ENCODE measurements at places on chromosomes 3 and 15. TPM values are rescaled to one million over a fixed set of nuclear protein-coding genes. Genes with fewer than 3 reads are reported as not detected.

DNA sequence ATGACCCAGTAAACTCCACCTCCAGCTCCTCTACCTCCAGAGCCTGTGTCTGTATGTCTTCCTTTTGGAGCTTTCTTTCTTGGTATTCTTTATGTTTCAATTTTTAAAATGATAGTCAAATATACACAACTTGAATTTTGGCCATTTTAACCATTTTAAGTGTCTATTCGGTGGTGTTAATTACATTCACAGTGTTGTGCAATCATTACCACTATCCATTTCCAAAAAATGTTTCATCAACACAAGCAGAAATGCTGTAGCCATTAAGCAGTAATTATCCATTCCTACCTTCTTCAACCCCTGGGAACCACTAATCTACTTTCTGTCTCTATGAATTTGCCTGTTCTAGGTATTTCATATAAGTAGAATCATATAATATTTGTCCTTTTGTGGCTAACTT lies 194.5 kb upstream of the TSC22D2 start:
- DNase-seq = no peak

DNA sequence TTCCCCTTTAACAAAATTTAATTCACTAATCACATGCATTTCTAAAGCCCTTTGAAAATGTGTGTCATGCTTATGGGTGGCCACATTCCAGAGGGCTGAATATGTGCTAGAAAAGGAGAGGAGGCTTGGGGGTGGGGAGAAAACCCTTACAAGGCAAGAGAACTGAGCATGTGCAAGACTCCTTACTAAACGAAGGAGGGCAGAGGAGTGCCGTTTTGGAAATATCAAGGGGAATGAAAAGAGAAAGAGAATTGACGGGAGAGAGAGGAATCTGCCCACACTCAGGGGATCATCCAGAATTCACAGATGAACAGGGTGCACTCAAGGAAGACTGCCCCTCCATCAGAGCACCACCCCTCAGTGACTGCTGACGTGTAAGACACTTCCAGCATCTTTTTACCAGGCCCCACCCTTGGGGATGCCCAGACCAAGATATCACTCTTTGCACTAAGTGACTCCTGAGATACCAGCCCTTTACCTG lies 37.9 kb upstream of the TSC22D2 start:
- DNase-seq = no peak

DNA sequence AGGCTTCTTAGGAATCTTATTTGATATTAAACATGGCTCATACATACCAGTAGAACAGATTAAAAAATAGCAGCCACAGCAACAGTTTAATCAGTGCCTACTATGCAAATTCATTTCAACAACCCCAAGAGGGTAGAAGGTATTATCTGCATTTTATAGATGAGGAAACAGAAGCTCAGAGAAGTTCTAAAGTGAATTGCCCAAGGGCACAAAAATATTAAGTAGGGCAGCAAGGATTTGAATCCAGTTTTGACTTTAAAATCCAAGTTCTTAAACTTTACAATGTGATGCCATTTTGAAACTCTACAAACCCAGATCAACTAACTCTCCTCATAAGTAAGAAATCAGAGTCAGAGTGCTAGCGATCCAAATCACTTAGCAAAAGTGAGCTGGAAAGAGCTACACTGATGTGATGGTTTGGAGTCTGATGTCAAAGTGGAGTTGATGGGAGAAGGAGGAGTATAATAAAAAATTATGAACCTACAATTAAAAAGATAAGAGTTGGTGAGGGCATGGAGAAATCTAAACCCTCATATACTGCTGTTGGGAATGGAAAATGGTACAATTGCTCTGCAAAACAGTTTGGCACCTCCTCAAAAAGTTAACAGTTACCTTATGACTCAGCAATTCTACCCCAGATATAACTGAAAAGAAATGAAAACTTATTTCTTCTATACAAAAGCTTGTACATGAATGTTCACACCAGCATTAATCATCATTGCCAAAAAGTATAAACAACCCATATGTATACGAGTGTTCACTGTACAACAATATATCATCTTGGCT lies 51.0 kb upstream of the PLXND1 start:
- no peak for DNase-seq

GRCh38 chr3:126197854-126198584 lies 17.6 kb upstream of the ALDH1L1 start:
- peak; percentile 69 for DNase-seq

GRCh38 chr3:26018889-26019288 lies 229.0 kb downstream of the OXSM start:
- DNase-seq = no peak

The SAXO2 gene
- total RNA-seq = 3.0 TPM

The CPN2 gene
- total RNA-seq = 2.4 TPM

The CPLX3 gene
- total RNA-seq = 3.6 TPM
